ENCODE measurements at places on chromosomes 4 and X. TPM values are rescaled to one million over a fixed set of nuclear protein-coding genes. Genes with fewer than 3 reads are reported as not detected.

Gene ANKRD50
- total RNA-seq, result 49.0 TPM

Gene FREM3
- 0.39 TPM for total RNA-seq

Gene FHDC1
- 4.7 TPM for total RNA-seq

Gene GABRE
- total RNA-seq, result 97.8 TPM

Gene LAS1L
- total RNA-seq, result 41.1 TPM

Gene PDCL2
- total RNA-seq, result not detected

Gene ARMCX4
- total RNA-seq, result 29.8 TPM

Gene MAGEC1
- total RNA-seq, result not detected

Gene SERPINA7
- total RNA-seq, result not detected

Gene PABPC4L
- total RNA-seq, result 2.0 TPM

Gene APOO
- 38.1 TPM for total RNA-seq

Gene CT45A10
- total RNA-seq, result not detected

Gene ADRA2C
- 18.4 TPM for total RNA-seq

Gene C1QTNF7
- total RNA-seq, result 4.3 TPM

Gene VSIG1
- 1.7 TPM for total RNA-seq

Gene PAGE5
- not detected for total RNA-seq

Gene MAGEA2
- total RNA-seq, result not detected

Gene NUDT10
- 4.6 TPM for total RNA-seq

Gene RAB40A
- total RNA-seq, result 2.8 TPM

Gene SAP30
- total RNA-seq, result 8.6 TPM

Gene CABS1
- not detected for total RNA-seq

Gene TIGD4
- 1.6 TPM for total RNA-seq

Gene ZNF185
- total RNA-seq, result 62.2 TPM

Gene ZNF595
- total RNA-seq, result 33.8 TPM

Gene HS3ST1
- 9.8 TPM for total RNA-seq

Gene ARHGAP36
- total RNA-seq, result not detected

Gene CLNK
- total RNA-seq, result 0.31 TPM

Gene PPP2R2C
- total RNA-seq, result 2.8 TPM

Gene PNPLA4
- total RNA-seq, result 31.8 TPM

Gene F8A3
- total RNA-seq, result 3.5 TPM

Gene BTK
- 7.9 TPM for total RNA-seq

Gene NDNF
- 26.3 TPM for total RNA-seq

Gene RTL3
- total RNA-seq, result not detected

Gene CPEB2
- total RNA-seq, result 19.8 TPM

Gene HSFX3
- total RNA-seq, result not detected

Gene MAGEB2
- not detected for total RNA-seq

Measured in ureter (tissue), 1 donor.